NCI-H82 (cell line): ENCODE measurements at places on chromosomes 1 and 21.

DNA sequence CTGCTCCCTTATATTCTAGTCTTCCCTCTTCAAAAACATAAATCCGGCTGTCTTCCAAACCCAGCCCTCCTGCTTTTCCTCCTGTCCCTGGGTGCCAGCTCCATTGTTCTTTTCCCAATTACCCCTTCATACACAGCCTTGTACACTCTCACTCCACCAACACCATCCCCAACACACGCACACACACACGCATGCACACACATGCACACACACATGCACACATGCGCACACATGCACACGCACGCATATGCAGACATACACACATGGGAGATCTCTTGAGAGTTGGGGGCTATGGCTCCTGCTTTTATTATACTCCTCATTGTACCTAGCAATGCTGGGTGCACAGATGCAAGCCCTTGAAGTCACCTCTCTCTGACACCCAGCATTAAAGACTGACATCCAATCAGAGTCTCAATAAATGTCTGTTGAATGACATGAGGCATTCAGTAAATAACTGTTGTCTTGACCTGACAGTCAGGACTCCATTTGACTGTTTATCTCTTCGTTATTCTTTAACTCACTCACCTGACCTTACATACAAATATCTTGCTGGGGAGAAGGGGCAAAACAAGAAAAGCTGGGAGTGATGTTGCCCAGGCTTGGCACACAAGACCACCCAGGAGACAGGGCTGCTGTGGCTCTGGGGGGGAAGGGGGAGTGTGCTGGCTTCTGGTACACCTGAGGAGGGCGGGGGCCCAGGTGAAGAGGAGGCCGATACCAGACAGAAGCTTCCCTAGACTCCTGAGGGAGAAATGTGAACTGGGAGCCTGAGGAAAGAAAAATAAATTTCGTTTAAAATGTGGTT is 16.0 kb downstream of the ABCA4 start:
- no peak for DNase-seq

DNA sequence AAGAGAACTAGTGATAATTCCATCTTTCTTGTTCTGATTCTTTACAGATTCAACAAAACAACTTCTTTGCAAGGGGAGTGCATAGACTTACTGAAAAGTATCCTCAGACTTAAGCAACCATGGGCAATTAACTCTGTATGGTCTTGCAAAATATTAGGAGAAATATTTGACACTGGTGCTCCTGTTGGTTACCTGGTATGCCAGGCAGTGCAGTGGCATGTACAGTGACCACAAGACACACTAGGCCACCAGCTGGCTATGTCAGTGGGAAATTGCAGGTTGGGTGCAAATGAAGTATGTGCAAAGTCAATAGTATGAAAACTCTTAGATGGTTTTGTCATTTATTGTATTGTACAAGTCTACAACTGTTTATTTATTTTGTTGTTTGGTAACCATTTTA is 34.5 kb downstream of the EPS15 start:
- no peak for DNase-seq

- peak; percentile 91 for DNase-seq
Measured at GRCh38 chr1:20574686-20575540, 14.0 kb upstream of the CDA start.

DNA sequence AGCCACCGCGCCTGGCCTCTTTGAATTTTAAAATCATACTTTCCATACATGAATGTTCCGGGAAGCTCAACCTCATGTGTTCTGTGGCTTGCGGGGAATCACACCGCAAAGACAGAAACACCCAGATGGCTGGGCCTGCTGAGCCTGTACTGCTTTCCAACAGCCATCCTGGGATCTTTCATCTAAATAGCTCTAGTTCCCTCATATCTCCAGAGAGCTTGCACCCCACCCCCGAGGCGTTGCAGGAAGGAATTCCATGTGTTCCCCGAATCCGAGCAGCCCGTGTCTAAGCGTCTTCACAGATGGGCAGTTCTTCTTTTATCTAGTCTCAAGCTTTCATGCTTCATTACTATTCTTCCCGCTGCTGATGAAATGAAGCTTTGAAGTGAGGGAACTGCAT is 66.4 kb downstream of the IGSF21 start:
- no peak for DNase-seq

GRCh38 chr1:25458541-25459298 is 28.0 kb downstream of the MACO1 start:
- DNase-seq: no peak

DNA sequence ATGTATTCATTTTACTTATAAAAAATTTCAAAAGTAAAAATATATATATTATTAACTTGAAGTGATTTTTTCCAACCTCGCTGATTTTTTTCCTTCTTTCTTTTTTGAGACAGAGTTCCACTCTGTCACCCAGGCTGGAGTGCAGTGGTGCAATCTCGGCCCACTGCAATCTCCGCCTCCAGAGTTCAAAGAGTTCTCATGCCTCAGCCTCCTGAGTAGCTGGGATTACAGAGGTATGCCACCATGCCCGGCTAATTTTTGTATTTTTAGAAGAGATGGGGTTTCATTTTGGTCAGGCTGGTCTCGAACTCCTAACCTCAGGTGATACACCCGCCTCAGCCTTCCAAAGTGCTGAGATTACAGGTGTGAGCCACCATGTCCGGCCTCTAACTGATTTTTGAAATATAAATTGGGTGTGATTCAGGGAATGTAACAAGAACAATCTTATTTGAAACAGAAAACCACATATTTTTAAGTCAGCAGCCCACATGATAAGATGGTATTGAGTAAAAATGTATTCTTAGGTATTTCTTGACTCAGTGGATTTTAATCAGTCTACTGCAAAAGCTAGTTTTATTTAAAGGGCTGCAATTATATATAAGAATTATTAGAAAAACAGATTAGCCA is 30.0 kb downstream of the ZBTB8B start:
- no peak for DNase-seq

DNA sequence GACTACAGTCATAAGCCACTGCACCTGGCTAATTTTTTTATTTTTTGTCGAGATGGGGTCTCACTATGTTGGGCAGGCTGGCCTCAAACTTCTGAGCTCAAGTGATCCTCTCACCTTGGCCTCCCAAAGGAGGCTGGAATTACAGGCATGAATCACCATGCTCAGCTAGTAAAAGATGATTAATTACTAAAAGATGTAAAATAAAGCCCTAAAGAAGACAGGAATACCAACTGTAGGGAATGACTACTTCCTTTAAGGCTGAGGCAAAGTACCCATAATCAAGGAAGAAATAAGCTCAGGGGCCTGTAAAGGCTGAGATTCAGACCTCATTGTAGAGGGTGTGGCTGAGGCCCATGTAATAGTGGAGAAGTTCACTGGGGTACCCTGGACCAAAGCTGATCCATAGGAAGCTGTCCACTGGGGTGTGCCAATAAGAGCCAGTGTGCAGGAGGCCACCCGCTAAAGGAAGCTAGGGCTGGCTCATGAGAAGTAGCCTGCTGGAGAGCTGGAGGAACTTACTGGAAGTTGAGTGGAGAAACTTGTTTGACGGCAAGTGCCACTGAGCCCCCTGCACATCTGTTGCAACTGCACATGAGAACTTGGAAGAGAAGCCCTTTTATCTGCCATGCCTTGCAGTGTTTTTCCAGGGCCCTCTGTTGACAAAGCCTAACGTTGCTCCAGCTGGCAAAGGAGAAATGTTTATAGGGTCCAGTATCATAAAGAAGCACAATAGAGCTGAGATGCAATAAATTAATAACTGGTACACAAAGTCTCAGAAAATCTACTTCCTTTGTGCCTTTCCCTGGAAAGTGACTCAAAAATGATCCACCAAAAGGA is 17.8 kb upstream of the SERTAD4 start:
- DNase-seq: no peak

- DNase-seq: no peak
Measured at GRCh38 chr1:214022229-214022791, 34.5 kb downstream of the PROX1 start.

DNA sequence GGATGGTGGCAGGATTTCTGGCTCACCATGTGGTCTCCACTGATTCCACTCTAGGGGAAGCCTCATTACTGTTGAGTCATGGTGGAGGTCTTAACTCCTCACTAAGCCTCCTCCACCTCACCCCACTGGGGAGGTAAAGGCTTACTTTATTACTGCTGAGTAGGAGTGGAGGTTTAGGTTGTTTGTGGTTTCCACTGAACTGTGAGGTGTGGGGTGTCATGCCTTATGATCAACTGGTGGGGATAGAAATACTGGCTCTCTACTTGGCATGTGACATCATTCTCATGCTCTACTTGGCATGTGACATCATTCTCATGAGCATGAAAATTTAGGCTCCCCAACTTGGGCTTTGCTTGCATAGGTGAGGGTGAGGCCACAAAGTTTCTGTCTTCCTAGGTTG is 35.6 kb downstream of the COL6A1 start:
- no peak for DNase-seq

DNA sequence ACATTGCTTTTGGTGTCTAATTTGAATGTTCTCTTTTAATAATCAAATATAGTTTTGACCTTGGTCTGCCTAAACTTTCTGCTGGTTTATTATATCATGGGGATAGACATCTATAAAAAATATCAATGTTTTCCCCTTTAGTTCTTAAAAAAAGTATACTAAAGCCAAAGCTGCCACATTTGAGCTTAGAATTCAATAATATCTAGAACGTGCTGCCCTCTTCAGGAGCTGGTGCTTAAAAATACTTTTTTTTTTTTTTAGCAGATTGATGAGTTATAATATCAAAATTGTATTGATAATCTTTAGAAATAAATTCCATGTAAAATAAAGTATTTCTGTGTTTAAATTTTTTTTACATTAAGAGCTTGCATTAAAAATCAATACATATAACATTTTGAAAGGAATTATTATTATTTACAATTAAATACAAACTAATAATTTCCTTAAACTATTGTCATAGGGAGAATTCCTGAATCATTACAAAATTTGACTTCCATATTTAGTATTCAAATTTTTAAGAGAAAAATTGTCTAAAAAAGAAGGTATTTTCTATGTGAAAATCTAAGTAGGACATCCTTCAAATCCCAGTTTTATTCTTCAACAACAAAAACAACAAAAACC is 40.1 kb upstream of the ADGRL2 start:
- no peak for DNase-seq

GRCh38 chr1:40315239-40315794 is 1.8 kb downstream of the COL9A2 start:
- DNase-seq: peak; percentile 83

GRCh38 chr1:234065794-234066447 is 161.4 kb downstream of the SLC35F3 start:
- peak; percentile 89 for DNase-seq
